ENCODE measurements at places on chromosomes 4 and X.

DNA sequence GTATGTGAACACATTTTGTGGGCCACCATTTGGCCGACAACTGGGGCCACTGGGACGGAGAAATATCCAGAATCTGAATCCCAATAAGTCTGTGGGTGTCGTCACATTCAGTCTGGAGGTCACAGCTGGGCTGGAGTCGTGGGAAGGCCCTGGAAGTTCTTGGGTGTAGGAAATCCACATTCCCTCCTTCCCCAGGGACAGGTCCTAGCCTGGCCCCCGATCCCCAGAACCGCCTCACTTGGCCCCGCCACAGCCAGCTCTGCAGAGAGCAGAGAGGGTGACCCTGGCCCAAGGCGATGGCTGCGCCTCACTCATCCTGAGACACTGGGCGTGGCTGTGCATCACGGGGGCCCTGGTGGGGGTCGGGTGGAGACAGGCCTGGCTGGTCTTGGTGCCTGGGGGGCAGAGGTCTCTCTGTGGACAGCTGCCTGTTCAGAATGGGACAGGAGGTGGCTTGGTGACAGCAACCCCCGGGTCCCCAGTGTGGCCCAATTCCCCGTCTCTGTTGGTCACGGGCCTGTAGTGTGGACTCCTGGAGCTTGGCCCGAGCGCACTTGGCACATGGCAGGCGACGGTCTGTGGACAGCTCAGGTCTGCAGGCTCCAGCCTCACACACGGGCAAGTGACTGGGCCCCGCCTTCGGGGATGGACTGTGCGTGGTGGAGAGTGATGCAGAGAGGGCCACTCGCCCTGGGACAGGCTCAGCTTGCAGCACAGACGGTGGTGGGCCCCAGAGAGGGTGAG, 16.4 kb downstream of the DOK7 start:
- no peak for DNase-seq

- DNase-seq = no peak
Measured at GRCh38 chrX:96835660-96836289, 47.9 kb upstream of the RPA4 start.

DNA sequence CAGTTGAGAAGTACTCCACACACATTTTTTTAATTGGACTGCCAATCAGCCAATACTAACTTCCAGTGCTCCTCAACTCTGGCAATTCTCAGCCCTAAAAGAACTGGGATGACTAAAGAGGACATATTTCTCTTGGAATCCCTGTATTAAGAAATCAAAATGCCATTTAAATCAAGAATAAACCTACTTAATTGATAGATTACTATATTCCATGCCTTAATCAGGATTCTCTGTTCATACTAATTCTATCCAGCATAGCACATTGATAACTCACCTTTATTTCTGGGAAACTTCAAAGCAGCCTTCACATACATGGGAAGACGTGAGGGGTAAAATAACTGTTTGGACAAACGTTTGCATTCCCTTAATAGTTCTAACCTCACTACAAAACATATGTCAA, 93.0 kb upstream of the DKK2 start:
- DNase-seq = no peak

- DNase-seq = no peak
Measured at GRCh38 chr4:78121338-78121904, 64.3 kb downstream of the FRAS1 start.

DNA sequence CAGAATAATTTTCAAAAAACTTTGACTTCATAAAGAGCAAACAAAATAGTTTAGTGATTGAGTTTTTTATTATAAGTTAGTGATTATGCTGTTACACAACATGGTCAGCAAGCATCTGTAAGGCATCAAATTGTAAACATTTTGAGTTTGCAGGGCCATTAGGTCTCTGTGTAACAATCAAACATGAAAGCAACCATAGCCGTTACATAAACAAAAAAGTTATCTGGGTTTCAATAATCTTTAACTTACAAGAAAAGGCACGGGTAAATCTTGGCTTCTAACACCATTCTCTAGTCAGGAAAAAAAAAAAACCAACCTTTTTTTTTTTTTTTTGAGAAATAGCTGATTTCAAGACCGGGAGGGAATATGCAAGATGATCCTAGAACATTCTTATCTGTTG, 1941.1 kb downstream of the PCDH7 start:
- DNase-seq = no peak

DNA sequence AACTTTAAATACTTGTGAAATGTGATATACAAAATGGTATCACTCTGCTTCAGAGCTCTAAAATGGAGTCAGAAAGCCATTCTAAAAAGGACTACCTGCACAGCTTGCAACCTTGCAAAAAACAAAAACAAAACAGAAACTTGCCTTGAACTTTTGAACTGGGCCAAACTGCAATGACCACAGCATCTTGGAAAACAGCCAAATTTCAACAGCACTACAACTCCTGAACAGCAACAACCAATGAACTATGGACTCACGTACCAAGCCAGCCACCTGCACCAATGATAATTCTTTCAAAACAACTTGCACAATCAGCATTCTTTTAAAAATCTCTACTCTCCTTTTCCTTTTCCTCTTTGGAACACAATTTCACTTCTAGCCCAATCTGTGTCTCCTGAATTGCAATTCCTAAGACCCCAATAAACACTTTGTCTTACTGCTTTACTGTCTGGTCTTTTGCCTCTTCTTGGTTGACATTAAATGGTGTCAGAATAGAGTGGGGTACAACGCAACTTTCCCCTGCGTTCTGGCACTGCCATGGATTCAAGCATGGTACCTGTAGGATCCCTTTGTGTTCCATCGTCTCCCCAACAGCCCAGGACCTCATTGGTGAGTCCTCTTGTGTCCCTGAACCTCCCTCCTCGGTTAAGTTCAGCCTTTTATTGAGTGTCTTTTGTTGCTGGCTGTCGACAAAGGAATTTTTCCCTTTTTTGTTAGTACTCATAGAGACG, 35.7 kb upstream of the FMR1 start:
- DNase-seq = no peak

DNA sequence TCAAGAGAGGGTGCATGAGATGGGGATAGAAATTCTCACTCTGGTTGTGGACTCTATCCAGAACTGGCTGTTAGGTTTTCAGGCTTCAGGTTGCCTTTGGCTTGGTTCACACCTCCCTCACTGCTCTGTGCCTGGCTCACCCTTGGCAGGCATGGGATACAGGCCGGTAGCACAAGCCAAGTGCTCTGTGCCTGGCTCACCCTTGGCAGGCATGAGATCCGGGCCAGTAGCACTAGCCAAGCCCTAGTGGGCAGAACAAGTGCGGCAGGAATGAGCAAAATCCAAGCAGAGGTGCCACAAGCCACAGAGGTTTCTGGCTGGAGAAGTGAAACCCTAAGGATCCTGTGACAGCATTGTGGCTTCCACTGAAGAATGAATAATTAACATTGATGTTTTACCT, 1642.3 kb downstream of the C4orf33 start:
- DNase-seq = no peak

GRCh38 chr4:2254665-2255500, 7.0 kb downstream of the MXD4 start:
- DNase-seq = no peak

DNA sequence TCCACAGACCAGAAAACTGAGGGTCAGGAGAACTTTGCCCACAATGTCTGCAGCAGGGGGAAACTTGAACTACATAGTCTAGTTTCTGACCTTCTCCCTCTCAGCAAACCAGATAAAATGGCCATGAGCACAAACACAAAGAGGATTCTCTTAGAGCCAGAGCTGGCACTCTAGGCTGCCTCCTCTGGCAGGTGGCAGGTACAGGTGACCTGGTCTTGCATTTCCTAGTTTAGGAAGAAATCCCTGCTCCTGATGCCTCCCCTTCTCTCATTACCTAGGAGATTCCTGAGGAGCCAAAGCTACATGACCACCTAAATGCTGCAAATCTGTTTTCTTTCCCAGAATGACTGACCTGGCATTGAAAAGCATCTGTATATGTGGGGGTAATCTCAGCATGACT, 45.1 kb downstream of the ARHGEF9 start:
- no peak for DNase-seq

GRCh38 chrX:152988536-152989291, 5.2 kb downstream of the PNMA5 start:
- DNase-seq = no peak

DNA sequence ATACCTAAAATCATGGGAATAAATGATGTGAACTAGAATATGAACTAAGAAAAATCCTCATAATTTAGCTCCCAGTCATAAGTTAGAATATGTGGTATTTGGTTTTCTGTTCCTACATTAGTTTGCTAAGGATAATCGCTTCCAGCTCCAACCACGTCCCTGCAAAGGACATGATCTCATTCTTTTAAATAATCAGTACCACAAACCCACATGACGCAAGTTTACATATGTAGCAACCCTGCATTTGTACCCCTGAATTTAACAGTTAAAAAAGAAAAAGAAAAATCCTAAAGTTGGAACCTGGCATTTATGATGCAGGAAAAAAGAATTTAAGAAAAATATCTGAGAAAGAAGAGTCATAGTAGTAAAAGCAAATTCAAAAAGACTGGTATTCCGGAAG, 13.3 kb downstream of the UBA6 start:
- no peak for DNase-seq

- no peak for DNase-seq
Measured at GRCh38 chrX:15468036-15468435, 25.1 kb downstream of the PIR start.

- no peak for DNase-seq
Measured at GRCh38 chrX:140433582-140433981, 71.3 kb downstream of the SOX3 start.

DNA sequence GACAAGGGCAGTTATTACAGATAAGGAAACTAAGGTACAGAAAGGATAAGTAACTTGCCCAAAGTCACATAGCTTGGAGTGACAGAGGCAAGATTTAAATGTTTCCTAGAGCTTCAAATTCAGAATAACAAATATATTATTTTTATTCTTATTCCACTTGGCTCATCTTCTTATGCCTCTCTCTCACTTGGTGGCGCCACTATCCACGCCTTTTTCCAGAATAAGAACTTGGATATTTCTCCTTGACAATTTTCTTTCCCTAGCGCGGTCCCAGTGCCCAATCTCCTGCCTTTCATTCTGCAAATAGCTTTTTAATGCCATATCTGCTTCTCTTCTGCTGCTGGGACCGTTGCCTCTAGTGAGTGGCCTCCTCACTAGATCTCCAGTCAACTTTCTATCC, 78.5 kb downstream of the MSN start:
- no peak for DNase-seq
